AG10803 (cell line): ENCODE measurements at places on chromosomes 6 and 20.

GRCh38 chr6:47288267-47289090 is 21.2 kb downstream of the TNFRSF21 start:
- no peak for DNase-seq

DNA sequence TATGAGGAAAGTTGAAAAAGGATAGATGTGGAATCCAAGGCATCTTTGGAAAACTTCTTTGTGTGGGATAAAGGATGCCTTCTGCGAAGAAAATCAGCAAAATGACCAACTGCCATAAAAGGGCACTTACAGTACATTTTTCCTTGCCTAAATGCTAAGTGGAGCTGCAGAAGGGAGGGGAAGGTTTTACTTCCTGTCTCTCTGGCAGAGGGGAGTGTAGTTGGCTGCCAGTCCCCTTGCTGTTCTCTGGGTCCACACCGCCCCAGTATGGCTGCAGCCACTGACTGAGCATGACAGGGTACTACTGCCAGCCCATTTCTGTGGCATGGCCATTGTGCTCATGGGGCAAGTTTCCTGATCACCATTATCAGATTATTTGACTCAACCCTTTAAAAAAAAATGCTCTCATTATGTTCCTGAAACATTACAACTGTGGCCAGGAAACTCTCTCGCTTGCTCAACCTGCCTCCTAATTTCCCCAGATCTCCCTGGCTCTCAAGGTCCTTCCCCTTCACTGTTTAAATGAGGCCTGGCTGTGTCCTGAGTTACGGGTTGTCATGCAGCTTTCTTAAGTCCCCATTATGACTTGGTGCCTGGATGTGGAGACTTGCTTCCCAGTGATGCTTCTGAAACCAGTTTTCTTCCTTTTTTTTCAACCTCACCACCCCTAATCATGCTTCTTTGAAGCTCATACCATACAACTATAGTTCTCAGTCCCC is 34.5 kb upstream of the FAM184A start:
- no peak for DNase-seq

DNA sequence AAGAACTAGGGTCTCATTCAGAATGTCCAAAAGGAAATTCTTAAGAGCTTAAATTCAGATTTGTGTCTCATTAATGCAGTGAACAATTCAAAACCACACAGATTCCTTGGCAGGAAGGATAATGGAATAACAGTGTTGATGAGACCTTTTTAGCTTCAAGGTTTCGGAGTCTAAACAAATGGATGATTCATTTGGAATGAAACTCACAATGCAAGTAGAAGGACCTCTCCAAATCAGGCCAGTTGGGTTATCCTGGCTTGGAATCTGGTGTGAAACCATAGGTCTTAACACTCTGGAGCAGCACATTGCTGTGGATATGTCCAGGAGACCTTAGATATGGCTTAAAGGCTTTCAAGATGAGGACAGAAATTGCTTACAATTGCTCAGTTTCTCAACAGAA is 44.9 kb downstream of the KCTD20 start:
- DNase-seq: peak; percentile 60

DNA sequence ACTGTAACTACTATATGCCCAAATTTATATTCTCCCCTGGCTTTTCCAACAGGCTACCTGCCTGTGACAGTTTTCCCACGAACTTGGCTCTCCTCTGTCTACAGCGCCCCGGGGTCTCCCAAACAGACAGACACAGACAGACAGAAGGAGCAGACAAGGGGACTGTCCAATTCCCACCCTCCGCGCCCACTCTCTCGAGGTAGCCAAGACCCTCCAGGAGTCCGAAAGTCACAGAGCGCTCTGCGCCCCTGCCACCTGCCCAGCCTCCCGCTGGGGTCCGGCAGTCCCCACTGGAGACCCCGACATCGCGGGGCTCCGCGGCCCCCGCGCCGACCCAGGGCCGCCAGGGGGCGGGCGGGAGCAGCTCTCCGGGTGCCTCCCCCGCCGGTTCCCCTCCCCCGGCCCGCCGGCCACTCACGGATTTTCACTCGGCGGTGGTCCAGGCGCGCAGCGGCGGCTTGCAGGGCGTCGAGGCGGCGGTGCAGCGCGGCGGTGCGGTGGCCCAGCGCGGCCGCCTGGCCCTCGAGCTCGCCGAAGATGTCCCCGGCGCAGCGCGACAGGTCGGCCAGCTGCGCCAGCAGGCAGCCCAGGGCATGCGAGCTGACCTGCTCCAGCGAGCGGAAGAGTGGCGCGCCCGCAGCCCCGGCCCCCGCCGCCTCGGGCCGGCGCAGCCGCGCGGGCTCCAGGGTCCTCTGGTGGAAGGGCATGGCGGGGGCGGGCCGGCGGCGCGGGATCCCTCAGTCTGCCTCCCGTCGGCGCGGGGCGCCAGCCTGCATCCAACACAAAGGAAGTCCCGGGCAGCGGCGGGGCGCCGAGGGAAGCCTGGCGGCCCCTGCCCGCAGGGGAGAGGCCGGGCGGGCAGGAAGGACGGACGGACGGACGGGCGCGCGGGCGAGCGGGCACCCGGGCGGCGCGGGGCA is 81.3 kb upstream of the CCDC28A start:
- DNase-seq: peak; percentile 53

DNA sequence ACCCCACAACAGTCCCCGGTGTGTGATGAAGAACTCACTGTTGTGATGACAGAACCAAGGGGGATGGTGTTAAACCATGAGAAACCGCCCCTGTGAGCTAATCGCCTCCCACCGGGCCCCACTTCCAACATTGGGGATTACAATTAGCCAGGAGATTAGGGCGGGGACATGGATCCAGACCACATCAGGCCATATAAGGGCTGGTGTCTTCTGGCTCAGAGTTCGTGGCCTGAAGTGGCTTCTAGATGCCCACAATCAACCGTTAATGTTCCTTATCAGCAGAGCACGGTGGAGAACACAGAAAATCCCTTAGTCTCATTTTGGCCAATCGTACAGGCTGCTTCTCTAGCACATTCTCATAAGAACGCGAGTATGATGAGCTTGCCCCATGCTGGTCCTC is 10.9 kb upstream of the MAS1 start:
- DNase-seq: no peak

- no peak for DNase-seq
These were observed 94.7 kb downstream of the CLIC5 start for GRCh38 chr6:45920819-45921511.

GRCh38 chr6:37283671-37284151 is 25.8 kb upstream of the TMEM217 start:
- DNase-seq: peak; percentile 84

DNA sequence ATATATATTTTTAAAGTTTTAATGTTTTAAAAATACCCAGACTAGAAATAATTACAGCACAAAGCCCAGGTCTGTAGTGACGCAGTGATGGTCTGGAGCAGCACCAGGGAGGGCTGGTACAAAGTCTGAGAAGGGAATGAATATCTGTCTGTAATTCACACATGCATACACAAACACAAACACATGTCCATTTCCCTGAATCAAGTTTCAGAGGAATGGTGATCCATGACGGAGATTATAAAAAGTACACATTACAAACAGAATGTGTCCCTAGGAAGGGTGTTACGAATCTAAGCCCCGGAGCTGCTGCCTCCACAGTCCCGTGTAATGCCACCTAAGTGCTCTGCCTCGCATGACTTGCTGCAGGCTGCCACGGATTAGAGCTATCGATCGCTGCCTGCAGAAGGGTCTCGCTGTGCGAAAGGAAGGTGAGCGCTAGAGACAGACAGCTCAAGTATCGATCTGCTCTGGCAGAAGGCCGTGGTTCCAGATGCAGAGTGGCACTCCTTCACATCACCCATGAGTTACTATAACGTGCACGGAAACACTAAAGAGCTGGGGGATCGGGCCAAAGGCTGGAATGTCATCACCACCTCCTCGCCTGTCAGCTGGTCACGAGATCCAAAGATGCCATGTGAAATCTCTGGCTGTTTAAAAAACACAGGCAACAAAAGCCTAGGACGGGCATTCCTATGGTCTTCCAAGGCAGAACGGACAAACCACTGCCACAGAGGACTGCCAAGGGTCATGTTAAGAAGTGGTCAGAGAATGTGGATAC is 87.1 kb downstream of the INSM1 start:
- no peak for DNase-seq

- no peak for DNase-seq
These were observed 14.5 kb upstream of the ELMO2 start for GRCh38 chr20:46420878-46421277.

GRCh38 chr6:41278699-41279405 is 7.6 kb downstream of the TREM1 start:
- peak; percentile 18 for DNase-seq

GRCh38 chr20:36989797-36990196 is 38.3 kb upstream of the SAMHD1 start:
- no peak for DNase-seq

GRCh38 chr20:44028003-44028730 is 113.5 kb downstream of the TOX2 start:
- DNase-seq: peak; percentile 36

- DNase-seq: peak; percentile 71
These were observed 273.0 kb downstream of the ADGB start for GRCh38 chr6:146871611-146872425.

DNA sequence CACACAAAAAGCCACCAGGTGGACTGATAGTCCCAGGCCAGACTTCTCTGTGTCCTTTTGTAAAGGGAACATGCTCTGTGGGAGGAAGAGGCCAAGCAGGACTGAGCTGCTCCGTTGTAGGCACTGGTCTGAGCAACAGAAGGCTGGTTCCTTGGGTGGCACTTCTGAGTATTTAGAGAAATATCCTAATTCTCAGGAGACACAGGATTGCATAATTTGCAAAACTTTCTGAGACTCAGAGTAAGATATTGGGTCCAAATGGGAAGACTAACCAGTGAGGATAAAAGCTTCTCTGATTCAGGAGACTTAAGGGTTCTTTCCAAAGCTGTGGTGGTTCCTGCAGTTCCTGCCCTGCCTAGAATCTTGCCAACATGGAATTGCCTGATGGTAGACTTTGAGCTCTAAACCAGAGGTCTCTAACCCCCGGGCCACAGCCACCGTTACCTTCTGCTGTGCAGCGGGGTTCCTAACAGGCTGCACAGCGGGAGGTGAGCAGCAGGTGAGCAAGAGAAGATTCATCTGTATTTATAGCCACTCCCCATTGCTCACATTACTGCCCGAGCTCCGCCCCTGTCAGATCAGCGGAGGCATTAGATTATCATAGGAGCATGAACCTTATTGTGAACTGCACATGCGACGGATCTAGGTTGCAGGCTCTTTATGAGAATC is 107.0 kb downstream of the OLIG3 start:
- no peak for DNase-seq

DNA sequence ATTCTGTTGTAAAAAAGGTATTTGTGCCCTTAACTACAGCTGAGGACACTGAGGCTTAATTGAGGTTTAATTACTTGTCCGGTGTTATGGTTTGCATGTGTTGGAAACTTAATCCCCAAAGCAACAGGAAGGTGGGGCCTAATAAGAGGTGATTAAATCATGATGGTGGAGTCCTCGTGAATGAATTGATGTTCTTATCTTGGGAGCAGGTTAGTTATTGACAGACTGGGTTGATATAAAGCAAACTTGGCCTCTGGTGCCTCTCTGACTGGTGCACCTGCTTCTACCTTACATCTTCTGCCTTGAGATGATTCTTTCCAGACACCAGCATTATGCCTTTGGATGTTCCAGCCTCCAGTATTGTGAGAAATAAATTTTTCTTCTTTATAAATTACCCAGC is 306.5 kb upstream of the HS3ST5 start:
- DNase-seq: no peak

- DNase-seq: no peak
These were observed 31.5 kb upstream of the TOP1 start for GRCh38 chr20:40997116-40997515.

GRCh38 chr6:42396720-42397119 is 55.0 kb downstream of the TRERF1 start:
- DNase-seq: no peak

- DNase-seq: no peak
These were observed 338 bp downstream of the SRXN1 start for GRCh38 chr20:652615-653109.

GRCh38 chr6:43883847-43884651 is 114.0 kb downstream of the VEGFA start:
- no peak for DNase-seq

DNA sequence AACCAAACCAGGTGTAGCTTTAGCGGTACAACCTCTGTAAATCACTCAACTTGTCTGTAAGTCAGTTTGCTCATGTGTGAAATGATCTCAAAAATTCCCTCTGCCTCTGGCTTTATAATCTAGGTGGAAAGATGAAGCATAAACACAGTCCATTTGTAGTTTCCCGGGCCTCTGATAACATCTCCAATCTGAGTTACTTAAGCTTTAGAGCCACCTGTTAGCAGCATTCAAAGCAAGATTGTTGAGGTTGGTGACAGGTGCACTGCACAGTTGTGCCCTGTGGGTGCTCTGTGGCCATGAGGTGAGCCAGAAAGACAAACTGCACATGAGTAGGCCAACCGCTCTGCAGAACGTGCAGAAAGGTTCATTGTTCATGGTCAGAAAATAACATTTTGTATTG is 53.7 kb downstream of the MOCS1 start:
- DNase-seq: no peak

- DNase-seq: no peak
These were observed 285.3 kb upstream of the MANEA start for GRCh38 chr6:95292011-95292410.

- no peak for DNase-seq
These were observed 354.1 kb upstream of the CDH4 start for GRCh38 chr20:60897976-60898375.

DNA sequence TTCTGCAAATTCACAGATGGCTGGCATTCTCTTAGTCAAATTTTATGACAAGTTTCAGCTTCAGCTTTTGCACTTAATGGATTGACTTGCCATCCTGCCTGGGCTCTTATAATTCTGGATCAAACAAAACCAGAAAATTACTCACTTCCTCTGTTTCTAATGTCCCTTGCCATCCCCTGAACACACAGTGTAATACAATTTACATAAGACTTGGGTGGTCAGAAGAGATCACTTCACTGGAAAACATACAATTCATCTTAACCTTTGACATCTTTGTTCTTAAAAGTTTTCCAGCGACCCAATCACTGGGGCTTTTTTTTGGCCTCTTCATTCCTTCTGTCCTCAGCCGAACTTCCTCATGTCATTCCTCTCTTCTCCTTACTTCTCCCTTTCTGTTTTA is 199.0 kb downstream of the ARHGAP18 start:
- DNase-seq: no peak

DNA sequence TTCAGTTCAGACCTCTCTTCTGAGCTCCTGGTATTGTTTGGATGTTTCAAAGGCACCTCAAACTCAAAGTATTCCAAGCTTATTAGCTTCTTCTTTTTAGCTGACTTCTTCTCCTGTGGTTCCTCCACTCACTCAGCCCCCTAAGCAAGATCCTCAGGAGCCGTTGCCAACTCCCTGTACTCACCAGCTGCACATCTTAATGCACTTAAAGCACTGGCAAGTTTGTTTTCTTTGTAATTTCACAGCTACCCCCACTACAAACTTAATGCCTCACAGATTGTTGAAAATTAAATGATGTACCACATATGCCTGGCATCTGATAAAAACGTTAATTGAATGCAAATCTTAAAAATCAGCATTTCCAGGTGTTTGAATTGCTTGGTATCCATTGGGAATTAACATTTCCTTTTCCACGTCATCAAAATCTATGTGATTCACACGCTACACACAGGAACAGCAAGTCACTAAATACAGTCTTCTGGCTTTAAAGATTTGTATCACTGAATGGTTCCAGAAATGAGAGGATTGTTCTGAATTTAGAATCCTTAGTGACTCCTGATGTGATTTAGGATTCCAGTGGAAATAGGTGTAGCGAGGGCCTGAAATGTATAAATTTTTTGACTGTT is 24.5 kb downstream of the CALHM6 start:
- peak; percentile 34 for DNase-seq

- peak; percentile 42 for DNase-seq
These were observed 13.9 kb downstream of the PLCB4 start for GRCh38 chr20:9082741-9083140.

GRCh38 chr6:89146718-89147700 is 1.2 kb downstream of the PM20D2 start:
- peak; percentile 24 for DNase-seq

GRCh38 chr6:148535976-148536375 is 193.3 kb downstream of the SASH1 start:
- DNase-seq: peak; percentile 98
